Ascending aorta (tissue), 2 donors: ENCODE measurements at places on chromosomes 2 and 18. TPM values are rescaled to one million over a fixed set of nuclear protein-coding genes. Genes with fewer than 3 reads are reported as not detected.

- no peak for DNase-seq
- no peaks in the 10 kb centered on the region for H3K4me1 ChIP-seq
- no peaks in the 10 kb centered on the region for H3K36me3 ChIP-seq
- H3K4me3 ChIP-seq = no peak overlapping the region
- H3K27me3 ChIP-seq = no peaks in the 10 kb centered on the region
Measured at GRCh38 chr2:105969552-105969951, 224.5 kb downstream of the UXS1 start.

Gene GPR45
- not detected for total RNA-seq

Gene SLC11A1
- total RNA-seq = 16.4 TPM

Gene CYBRD1
- total RNA-seq = 222 TPM

Gene CYTIP
- 5.5 TPM for total RNA-seq

Gene NOSTRIN
- 7.8 TPM for total RNA-seq

Gene ECEL1
- 14.9 TPM for total RNA-seq

Gene MOGAT1
- not detected for total RNA-seq

DNA sequence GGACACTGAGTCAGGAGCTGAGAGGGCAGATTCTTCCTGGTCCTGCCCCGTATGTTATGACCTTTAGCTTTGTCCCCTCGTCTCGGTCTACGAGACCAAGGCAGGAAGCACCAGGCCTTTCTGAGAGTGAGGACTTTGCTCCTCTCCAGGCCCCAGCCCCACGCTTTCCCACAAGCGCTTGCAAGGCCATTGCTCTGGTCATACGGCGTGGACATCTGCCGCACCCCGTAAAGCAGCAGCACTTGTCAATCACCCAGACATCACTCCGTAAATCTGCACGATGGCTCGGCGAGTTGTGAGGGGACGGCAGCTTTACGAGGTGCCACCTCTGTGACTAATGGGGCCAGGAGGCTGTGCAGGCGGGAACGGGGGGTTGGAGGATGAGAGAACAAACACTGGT, 100.8 kb upstream of the TWIST2 start:
- H3K4me3 ChIP-seq = no peak overlapping the region
- no peaks in the 10 kb centered on the region for H3K27me3 ChIP-seq
- H3K4me1 ChIP-seq = no peaks in the 10 kb centered on the region
- H3K27ac ChIP-seq = no peak overlapping the region

GRCh38 chr2:186129767-186130581, 356.1 kb upstream of the ZC3H15 start:
- no peaks in the 10 kb centered on the region for H3K27me3 ChIP-seq
- no peak for DNase-seq
- H3K27ac ChIP-seq = no peak overlapping the region

GRCh38 chr2:72028996-72029395, 118.7 kb downstream of the CYP26B1 start:
- no peaks in the 10 kb centered on the region for H3K36me3 ChIP-seq
- H3K4me1 ChIP-seq = no peaks in the 10 kb centered on the region
- no peak overlapping the region for H3K4me3 ChIP-seq
- H3K27me3 ChIP-seq = no peaks in the 10 kb centered on the region

- no peak overlapping the region for H3K4me3 ChIP-seq
- peaks cover 12% of the 10 kb centered on the region for H3K4me1 ChIP-seq
- peaks cover 10% of the 10 kb centered on the region for H3K36me3 ChIP-seq
- H3K27ac ChIP-seq = no peak overlapping the region
- H3K27me3 ChIP-seq = no peaks in the 10 kb centered on the region
Measured at GRCh38 chr2:43592443-43592842, 3.4 kb downstream of the THADA start.
